ENCODE measurements at places on chromosomes 5 and 9.

DNA sequence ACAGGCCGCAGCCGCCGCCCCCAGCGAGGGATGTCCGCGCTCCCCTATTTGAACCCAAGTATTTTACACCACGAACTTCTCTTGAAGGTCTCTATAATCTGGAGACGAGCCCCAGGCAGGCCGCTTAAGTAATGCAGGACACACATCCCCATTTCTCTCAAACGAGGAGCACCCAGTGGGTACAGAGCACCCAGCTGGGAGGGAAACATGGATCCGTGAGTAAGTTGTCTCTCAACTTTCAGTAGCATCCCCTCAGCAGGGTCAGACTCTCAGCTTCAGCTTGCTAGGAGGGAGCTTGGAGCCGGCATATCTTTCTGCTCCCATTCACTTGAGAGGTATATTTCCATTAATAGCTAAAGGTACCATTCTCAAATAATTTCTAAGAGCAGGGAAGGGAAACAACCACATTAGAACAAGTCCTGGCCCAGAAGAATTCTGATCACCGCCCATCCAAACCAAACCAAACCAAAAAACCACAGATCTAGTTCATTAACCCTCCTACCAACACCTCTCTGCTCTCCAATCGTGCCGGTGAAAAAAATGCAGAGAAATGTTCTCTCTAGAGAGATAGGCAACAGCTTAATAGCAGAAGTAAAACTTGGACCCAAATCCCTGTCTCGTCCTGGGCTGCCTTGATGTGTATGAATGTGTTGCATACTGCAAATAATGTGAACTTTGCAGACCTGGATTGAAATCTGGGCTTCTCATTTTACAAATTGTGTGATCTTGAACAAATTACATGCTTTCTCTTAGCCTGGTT, 910 bp downstream of the TDRD7 start:
- no peak for DNase-seq

DNA sequence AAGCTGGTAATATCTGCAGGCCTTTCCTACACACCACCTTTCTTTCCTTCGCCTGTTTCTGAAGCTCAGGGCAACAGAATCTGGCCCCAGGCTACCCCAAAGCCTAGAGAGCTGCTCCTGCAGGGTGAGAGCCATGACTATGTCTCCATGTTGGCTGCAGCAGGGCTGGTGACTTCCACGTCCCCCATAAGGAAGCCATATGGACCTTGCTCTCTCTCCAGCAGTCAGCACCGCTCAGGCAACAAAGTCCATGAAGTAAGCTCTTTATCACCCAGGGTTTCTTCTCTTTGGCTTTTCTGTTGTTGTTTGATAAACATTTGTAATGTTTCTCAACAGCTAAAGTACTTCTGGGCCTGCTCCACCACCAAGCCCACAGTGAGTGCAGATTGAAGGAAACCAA, 125.2 kb downstream of the SLIT3 start:
- no peak for DNase-seq

GRCh38 chr5:161311146-161311708, 235.3 kb downstream of the GABRB2 start:
- no peak for DNase-seq

DNA sequence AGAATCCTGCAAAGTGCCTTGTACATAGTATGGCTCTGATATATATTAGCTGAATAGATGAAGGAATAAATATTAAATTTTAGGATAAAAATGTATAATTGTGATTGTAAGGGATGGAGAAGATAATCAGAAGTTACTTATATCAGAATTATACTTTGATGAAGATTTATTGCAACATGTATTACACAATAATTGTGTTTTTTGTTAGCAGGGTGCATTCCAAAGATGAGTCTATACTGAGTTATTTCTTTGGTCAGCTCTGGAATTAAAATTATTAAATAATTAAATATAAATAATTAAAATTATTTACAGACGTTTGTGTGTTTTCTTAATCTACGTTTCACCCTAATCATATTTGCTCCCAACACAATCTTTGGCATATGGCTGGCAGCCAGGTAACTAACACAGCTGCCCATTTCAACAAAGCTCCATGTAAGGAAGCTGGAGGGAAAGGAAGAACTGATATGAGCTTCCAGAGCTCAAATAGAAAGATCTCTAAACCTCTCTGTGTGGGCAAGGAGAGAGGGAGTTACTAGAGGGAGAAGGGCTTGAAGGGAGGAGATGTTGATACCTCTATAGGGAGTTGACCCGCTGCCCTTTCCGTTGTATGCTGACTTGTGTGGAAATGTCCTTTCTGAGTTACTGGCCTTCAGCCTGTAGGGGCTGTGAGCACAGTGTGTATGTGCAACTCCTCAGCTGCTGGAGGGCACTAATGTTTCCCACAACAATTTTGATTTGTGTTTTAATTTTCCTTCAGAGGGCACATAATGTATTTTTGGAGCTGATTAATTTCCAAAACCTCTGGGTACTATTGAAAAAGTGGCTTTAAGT, 403.4 kb downstream of the MAN2A1 start:
- DNase-seq, result no peak

DNA sequence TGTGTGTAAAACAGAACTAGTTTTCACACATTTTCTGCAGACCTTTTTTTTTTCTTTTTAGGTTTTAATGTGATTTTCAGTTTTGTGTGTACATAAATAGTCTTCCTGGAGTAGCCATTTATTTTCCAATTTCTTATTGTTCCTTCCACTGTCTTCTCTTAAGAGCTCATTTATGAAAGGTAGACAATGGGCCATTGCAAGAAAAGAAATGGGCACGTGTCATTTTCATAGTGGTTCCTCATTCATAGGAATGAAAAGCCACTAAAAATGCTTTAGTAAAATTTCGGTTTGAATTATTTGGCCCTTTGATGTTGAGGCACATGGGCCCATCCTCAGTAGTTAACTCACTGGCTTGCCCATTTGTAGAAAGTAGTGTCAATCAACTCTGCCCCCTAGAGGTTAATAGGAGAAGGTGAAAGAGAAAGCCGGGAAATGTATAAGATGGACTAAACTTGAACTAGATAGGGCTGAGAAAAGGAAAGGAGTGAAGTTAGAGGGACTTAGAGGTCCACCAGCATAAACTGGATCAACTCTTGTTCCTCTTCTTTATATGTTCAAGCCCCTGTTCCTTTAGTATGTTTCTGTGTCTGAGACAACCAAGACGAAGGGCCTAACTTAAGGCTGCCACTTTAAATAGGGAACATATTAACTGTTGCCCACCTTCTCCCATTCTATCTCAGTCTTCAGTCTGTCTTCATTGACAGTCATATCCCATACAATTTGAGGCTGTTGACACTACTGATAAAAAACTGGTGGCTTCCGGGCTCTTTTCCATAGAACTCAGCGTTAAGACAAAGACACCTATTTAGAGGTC, 72.6 kb downstream of the SMARCA2 start:
- no peak for DNase-seq

DNA sequence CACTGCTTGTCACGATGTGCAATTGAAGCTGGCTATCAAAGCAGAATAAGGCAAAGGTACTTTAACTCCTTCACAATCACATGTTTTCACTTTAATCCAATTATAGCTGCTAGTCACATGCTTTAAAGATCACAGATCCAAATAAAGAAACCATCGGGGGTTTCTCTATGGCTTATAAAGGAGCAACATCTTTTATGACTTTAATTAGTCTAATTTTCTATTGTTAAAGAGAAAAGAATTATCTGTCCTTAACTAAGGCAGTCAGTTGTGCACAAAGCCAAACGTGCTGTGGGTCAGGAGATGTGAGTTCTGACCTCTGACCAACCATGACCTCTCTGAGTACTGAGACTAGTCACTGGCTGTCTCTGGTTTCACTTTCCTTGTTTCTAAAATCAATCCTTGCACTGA, 561.1 kb downstream of the RAB3C start:
- DNase-seq, result no peak

DNA sequence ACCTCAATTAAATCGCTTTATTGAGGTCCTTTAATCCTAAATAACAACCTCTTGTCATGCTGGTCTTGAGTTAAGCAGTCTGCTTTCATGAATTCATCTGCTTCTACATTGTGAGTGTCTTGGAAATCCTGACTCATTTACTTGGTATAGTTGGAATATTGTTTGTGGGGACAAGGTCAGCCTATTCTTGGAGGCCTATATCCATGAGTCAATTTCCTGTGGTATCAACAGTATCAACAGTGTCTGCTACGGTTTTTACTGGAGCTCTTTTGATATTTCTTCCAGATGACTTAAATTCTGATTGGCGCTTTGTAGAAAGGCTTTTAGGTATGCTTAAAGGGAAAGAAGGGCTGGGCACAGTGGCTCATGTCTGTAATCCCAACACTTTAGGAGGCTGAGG, 71.2 kb upstream of the PARP8 start:
- DNase-seq, result no peak

GRCh38 chr9:89494199-89494598, 3.7 kb downstream of the SEMA4D start:
- no peak for DNase-seq

DNA sequence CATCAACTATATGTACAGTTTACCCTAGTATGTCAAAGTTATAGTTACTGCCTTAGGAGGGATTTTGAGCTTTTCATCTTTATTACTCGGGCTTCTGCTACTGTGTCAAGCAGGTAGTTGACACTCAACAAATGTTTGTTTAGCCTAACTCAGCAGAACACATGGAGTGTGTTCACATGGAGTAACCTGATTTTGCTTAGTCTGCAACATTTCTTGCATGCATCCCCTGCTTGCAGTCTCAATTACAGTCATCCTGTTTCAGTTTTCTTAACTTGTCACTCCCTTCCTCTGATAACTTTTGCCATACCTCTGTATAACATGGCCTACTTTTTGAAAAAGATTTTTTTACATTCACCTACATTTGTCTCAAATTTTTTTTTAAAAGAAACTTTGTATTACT, 135.5 kb downstream of the NMUR2 start:
- DNase-seq, result no peak

GRCh38 chr5:137888466-137888862, 793 bp upstream of the PKD2L2 start:
- no peak for DNase-seq

All from stimulated activated CD4-positive, alpha-beta T cell treated with anti-CD3 and anti-CD28 coated beads, Interleukin-15, amount 100 ng/mL, for 1 hour (primary cell).